ENCODE measurements at places on chromosomes 2 and 18. TPM values are rescaled to one million over a fixed set of nuclear protein-coding genes. Genes with fewer than 3 reads are reported as not detected.
A peak's percentile ranks its signal among the peaks of the same experiment; 100 is the strongest.

The TCF4 gene
- 60.3 TPM for total RNA-seq

The POTEE gene
- 0.09 TPM for total RNA-seq

The MTERF4 gene
- 41.5 TPM for total RNA-seq

The DTNA gene
- total RNA-seq = 22.3 TPM

The RAPGEF4 gene
- total RNA-seq = 13.6 TPM

The DSG4 gene
- total RNA-seq = not detected

- DNase-seq = no peak
- no peak overlapping the region for H3K27ac ChIP-seq
- H3K27me3 ChIP-seq = no peaks in the 10 kb centered on the region
- no peaks in the 10 kb centered on the region for H3K4me1 ChIP-seq
- no peak overlapping the region for H3K4me3 ChIP-seq
Measured at GRCh38 chr2:180161415-180161814, 154.3 kb upstream of the CWC22 start.

DNA sequence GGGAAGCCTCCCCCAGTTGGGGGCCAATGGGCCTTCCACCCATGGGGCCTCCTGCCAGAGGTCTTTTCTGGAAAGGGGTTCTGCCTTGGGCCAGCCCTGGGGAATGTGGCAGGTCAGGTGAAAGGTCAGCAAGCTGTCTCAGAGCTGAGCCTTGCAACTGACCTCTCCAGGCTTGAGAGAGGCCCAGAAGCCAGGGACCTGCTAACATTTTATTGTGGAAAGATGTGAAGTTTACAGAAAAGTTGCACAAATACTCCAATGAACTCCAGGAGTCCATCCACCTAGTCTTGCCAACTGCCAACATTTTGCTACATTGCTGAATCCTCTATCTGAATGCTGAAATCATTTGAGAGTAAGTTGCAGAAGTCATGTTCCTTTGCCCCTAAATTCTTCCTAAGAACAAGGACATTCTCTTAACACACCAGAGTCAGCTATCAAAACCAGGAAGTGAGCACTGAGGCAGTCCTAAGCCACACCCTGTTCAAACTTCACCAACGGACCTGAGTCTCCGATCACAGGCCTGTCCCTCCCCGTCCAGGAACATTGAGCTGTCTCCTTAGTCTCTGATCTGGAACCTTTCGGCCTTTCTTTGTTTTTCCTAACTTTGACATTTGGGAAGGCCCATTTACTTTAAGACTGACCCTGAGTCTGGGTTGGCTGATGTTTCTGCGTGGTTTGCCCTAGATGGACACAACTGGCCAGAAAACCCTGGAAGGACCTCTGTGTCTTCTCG lies 4.0 kb downstream of the SNORC start:
- DNase-seq = no peak
- H3K27ac ChIP-seq = no peak overlapping the region
- no peaks in the 10 kb centered on the region for H3K4me1 ChIP-seq
- no peak overlapping the region for H3K4me3 ChIP-seq
- H3K27me3 ChIP-seq = no peaks in the 10 kb centered on the region

GRCh38 chr18:23740105-23740830 lies 51.0 kb downstream of the LAMA3 start:
- no peak for DNase-seq
- peaks cover 1% of the 10 kb centered on the region for H3K4me1 ChIP-seq
- H3K4me3 ChIP-seq = no peak overlapping the region
- H3K27ac ChIP-seq = no peak overlapping the region

GRCh38 chr2:138777996-138778395 lies 2.2 kb downstream of the NXPH2 start:
- H3K27me3 ChIP-seq = peaks cover 14% of the 10 kb centered on the region
- no peak overlapping the region for H3K4me3 ChIP-seq
- no peaks in the 10 kb centered on the region for H3K36me3 ChIP-seq
- no peaks in the 10 kb centered on the region for H3K4me1 ChIP-seq
- no peak overlapping the region for H3K27ac ChIP-seq

DNA sequence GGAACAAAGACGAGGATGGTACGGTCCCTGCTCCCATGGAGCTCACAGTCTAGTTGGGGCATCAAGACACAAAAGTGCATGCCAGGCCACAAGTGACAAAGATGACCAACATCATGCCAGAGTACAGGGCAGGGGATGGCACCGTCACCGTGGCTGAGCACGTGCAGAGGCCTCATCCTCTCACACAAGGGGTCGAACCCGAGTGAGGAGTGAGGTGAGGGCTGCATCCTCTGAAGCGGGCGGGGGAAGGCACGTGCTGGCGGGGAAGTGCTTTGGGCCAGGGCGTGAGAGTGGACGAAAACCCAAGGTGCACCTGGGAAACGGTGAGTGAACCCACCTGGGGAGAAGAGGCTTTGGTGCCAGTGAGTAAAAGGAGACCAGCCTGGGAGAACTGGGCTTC lies 41.0 kb downstream of the MRPL35 start:
- DNase-seq = no peak
- H3K27ac ChIP-seq = no peak overlapping the region
- H3K27me3 ChIP-seq = no peaks in the 10 kb centered on the region

DNA sequence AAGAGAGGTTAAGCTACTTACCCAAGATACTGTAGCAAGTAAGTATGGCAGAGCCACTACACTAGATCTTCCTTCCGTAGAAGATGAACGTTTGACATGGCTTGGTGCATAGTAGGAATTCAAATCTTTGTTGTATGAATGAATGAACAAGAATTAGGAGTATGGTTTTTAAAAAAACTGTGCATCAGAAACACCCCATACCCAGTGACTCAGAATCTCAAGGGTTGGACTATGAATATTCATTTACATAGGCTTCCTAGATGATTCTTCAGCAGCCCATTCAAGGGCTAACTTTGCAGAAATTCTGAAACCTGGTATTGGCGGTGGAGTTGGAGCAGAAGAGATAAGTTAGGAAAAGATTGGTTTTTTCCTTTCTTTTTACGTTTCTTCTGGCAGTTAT lies 5.4 kb downstream of the ACTR3 start:
- H3K27me3 ChIP-seq = no peaks in the 10 kb centered on the region
- no peak for DNase-seq
- no peak overlapping the region for H3K4me3 ChIP-seq
- H3K27ac ChIP-seq = no peak overlapping the region

- H3K36me3 ChIP-seq = peaks cover 48% of the 10 kb centered on the region
- no peak for DNase-seq
- H3K4me3 ChIP-seq = peak overlapping the region; percentile 90
- peaks cover 4% of the 10 kb centered on the region for H3K4me1 ChIP-seq
- no peaks in the 10 kb centered on the region for H3K27me3 ChIP-seq
- H3K27ac ChIP-seq = peak overlapping the region; percentile 100
Measured at GRCh38 chr2:200861617-200862155, 2.8 kb downstream of the CLK1 start.

DNA sequence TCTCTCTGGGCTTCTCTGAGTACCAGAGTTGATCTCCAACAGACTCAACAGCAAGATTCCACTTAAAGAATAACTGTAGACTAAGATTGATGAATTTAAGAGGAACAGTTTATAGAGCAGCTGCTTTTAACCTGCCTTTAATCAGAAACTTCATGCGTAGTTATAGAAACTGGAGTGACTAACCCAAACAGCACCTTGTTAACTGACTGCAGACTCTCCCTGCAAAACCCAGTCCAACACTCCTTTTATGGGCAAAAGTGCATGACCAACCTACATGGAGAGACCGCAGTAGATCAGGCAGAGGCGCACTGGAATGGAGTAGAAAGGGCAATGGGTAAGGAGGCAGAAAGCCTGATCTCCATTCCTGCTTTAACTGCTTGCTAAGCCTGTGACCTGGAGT lies 110.6 kb downstream of the NRP2 start:
- H3K27ac ChIP-seq = no peak overlapping the region
- no peaks in the 10 kb centered on the region for H3K27me3 ChIP-seq
- no peak overlapping the region for H3K4me3 ChIP-seq
- H3K36me3 ChIP-seq = no peaks in the 10 kb centered on the region

GRCh38 chr2:231069379-231070054 lies 12.8 kb downstream of the PSMD1 start:
- H3K4me1 ChIP-seq = no peaks in the 10 kb centered on the region
- H3K27me3 ChIP-seq = no peaks in the 10 kb centered on the region
- H3K36me3 ChIP-seq = peaks cover 42% of the 10 kb centered on the region
- no peak for DNase-seq
- no peak overlapping the region for H3K4me3 ChIP-seq

GRCh38 chr2:27489118-27489497 lies 435 bp downstream of the IFT172 start:
- peaks cover 2% of the 10 kb centered on the region for H3K4me1 ChIP-seq
- peaks cover 2% of the 10 kb centered on the region for H3K36me3 ChIP-seq
- peak; percentile 15 for DNase-seq
- H3K27ac ChIP-seq = peak overlapping the region; percentile 12
- H3K4me3 ChIP-seq = peak overlapping the region; percentile 96

DNA sequence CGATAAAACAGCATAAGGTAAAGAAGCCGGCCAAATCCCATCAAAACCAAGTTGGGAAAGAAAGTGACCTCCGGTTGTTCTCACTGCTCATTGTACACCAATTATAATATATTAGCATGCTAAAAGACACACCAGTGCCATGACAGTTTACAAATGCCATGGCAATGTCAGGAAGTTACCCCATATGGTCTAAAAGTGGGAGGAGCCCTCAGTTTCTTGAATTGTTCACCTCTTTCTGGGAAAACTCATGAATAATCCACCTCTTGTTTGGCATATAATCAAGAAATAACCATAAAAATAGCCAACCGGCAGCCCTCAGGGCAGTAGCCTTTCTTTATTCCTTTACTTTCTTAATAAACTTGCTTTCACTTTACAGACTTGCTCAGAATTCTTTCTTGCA lies 544.9 kb upstream of the SETBP1 start:
- no peaks in the 10 kb centered on the region for H3K27me3 ChIP-seq
- DNase-seq = no peak
- no peak overlapping the region for H3K27ac ChIP-seq
- no peaks in the 10 kb centered on the region for H3K4me1 ChIP-seq

DNA sequence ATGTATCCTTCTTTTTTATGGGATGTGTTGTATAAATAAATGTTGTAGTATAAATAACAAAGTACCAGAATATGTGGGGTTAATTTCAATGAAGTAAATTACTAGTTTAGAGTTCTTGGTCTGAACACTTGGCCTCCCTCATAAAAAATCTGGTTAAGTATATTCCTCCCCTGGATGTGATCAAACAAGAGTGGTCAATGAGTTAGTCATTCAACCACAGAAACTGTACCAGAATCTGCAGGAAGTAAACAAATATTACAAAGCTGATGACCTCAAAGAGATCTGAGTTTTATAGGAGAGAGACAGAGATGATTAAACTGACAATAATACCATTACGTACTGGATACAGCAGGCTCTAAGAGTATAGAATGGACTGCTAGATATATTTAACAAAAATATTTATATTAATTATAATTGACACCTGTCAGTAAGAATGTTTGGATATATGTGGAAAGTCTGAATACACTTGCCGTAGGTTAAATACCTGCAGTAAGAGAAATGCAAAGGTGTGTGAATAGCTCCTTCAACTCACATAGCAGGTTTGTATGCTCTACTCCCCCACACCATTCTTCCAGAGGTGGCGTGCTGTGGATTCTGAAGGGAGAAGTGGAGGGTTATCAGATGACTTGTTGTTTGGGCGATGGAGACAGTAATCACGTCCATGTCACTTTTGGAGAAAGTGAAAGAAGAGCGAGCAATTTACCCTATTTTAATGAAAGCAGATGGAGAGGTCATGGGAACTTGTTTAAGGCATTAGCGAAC lies 108.3 kb upstream of the LRATD1 start:
- H3K36me3 ChIP-seq = no peaks in the 10 kb centered on the region
- no peaks in the 10 kb centered on the region for H3K27me3 ChIP-seq
- H3K4me1 ChIP-seq = no peaks in the 10 kb centered on the region
- DNase-seq = no peak
- no peak overlapping the region for H3K4me3 ChIP-seq

DNA sequence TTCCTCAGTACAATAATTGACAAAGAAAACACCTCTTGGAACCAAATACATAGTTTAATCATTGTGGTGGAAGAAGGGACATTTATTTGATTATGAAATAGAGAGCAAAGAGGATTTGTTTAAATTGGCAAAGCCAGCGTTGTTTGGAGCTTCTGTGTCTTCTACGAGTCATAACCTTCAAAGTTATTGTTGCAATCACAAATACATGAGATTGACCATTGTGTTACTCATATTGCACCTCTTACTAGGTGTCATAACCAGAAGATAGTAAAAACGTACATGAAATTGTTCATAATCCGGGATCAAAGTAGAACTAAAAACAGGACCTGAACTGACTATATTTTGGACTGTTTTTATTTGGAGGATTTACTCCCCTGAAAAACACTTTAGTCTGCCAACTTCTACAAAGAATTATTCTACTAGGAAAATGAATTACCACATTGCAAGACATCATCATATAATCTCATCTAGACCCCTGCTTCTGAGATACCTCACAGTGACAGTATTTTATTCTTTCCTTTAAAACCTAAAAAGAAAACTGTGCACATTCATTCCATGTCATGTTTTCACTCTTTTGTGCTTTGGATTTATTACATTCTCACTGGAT lies 151.7 kb upstream of the KLF7 start:
- no peak for DNase-seq
- no peaks in the 10 kb centered on the region for H3K27me3 ChIP-seq
- H3K4me3 ChIP-seq = no peak overlapping the region
- H3K27ac ChIP-seq = no peak overlapping the region

DNA sequence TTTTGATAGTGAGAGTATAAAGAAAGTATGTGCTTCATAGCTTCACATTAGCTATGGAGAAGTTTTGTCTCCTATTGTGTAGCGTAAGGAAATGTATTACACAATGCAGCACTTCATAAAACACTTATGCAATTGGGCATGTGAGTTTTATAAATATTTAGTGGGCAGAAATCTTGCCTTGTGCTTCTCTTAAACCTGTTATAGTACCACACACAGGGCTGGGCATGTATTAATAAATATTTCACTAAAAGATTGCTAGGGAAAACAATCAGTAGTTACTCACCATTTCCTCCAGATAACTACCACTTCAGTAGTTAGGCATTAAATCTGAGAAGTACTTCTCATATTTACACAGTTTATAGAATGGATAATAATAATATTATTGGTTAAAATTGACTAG lies 1080.8 kb upstream of the PIK3C3 start:
- no peak for DNase-seq
- H3K36me3 ChIP-seq = no peaks in the 10 kb centered on the region
- no peak overlapping the region for H3K4me3 ChIP-seq
- no peaks in the 10 kb centered on the region for H3K27me3 ChIP-seq
- H3K4me1 ChIP-seq = no peaks in the 10 kb centered on the region

DNA sequence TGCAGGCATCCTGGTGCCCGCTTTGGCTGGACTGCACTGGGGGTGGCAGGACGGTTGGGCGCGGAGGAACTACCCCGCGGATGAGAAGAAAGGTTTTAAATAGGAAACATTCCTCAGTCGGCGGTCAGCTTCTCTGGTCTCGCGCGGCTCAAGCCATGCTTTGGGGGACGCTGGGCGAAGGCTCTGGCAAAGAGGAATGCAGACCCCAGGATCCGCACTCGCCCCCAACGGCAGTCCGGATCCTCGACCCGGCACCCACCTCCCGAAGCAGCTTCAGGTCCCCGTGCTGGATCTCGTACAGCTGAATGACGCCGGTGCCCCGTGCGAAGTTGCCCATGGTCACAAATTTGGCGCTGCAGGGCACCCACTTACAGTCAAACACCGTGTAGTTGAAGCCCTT lies 686 bp upstream of the PNO1 start:
- peak; percentile 64 for DNase-seq
- H3K4me3 ChIP-seq = peak overlapping the region; percentile 96
- peaks cover 2% of the 10 kb centered on the region for H3K36me3 ChIP-seq
- H3K27me3 ChIP-seq = no peaks in the 10 kb centered on the region
